Forelimb muscle (tissue), 1 donor: ENCODE measurements at places on chromosomes 11 and 22. TPM values are rescaled to one million over a fixed set of nuclear protein-coding genes. Genes with fewer than 3 reads are reported as not detected.

- DNase-seq = no peak
Measured at GRCh38 chr11:115665958-115666357, 161.7 kb upstream of the CADM1 start.

The CENPM gene
- polyA plus RNA-seq = 5.3 TPM

- DNase-seq = no peak
Measured at GRCh38 chr11:61594907-61595257, 14.0 kb upstream of the SYT7 start.

- DNase-seq = no peak
Measured at GRCh38 chr22:21095773-21096107, 50.0 kb downstream of the LRRC74B start.

The ALX4 gene
- 2.4 TPM for polyA plus RNA-seq

The NR1H3 gene
- 16.2 TPM for polyA plus RNA-seq

The RAB38 gene
- 0.53 TPM for polyA plus RNA-seq

The HARBI1 gene
- 2.3 TPM for polyA plus RNA-seq

GRCh38 chr11:70397336-70397982 is 870 bp upstream of the CTTN start:
- no peak for DNase-seq

- no peak for DNase-seq
Measured at GRCh38 chr11:40285558-40285957, 1173.9 kb downstream of the LRRC4C start.

GRCh38 chr11:102940714-102941588 is 14.6 kb downstream of the MMP13 start:
- peak; percentile 34 for DNase-seq

- no peak for DNase-seq
Measured at GRCh38 chr22:39215426-39216142, 29.2 kb downstream of the PDGFB start.

GRCh38 chr22:49297871-49298721 is 529.6 kb downstream of the BRD1 start:
- no peak for DNase-seq

- DNase-seq = no peak
Measured at GRCh38 chr11:65588199-65589054, 7.2 kb downstream of the KCNK7 start.

DNA sequence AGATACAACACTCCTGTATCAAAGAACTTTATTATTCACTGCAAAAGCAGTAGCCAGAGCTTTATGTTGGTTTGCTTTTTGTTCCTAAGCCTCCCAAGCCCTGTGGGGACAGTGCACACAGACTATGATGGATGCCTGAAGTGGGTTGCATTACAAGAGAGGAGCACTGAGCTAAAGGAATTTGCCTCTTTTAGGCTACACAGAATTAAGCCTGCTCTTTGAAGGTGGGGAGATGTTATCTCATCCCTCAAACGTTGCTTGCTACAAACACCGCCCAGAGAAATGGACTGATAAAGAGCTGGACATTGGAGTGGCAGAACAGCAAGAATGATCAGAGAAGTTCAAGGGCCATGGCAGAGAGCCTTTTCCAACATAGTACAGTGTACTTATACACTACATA is 2.5 kb upstream of the POGLUT3 start:
- DNase-seq = no peak

The VPREB1 gene
- polyA plus RNA-seq = 0.19 TPM

GRCh38 chr11:44178381-44178780 is 82.9 kb downstream of the EXT2 start:
- no peak for DNase-seq
